ENCODE measurements at places on chromosomes 16 and 17. TPM values are rescaled to one million over a fixed set of nuclear protein-coding genes. Genes with fewer than 3 reads are reported as not detected.

Gene KIF2B
- total RNA-seq: not detected

DNA sequence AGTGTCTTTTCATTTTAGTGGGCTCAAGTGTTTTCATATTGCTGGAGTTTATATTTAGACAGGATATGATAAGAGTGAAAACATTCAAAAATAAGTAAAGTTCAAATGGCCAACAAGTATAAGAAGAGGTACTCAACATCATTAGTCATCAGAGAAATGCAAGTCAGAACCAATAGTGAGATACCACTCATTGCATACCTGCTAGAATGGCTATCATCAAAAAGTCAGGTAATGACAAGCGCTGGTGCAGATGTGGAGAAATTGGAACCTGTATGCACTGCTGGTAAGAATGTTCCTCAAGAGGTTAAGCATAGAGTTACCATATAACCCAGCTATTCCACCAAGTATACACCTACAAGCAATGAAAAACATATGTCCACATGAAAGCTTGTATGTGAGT, 87.8 kb downstream of the WNT3 start:
- DNase-seq: no peak

- no peak for DNase-seq
Measured at GRCh38 chr17:8922928-8923327, 42.6 kb downstream of the PIK3R5 start.

- no peak for DNase-seq
Measured at GRCh38 chr16:49456763-49457162, 83.2 kb downstream of the C16orf78 start.

DNA sequence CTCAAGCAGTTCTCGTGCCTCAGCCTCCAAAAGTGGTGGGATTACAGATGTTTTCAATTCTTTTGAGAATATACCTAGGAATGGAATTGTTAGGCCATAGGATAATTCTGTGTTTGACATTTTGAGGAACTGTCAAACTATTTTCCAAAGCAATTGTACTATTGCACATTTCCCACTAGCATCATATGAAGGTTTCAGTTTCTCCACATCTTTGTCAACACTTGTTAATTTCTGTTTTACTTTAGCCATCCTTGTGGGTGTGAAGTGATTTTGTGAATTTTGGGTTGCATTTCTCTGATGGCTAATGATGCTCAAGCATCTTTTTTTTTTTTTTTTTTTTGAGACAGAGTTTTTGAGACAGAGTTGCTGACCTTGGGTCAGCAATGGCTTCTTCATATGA, 6.2 kb downstream of the NT5M start:
- DNase-seq: no peak

Gene CACNA1H
- total RNA-seq: 5.0 TPM

GRCh38 chr17:28100251-28100650, 57.8 kb downstream of the NLK start:
- DNase-seq: no peak

Gene NKD1
- 0.15 TPM for total RNA-seq

Gene PRSS33
- not detected for total RNA-seq

Gene KRT12
- not detected for total RNA-seq

- peak; percentile 85 for DNase-seq
Measured at GRCh38 chr17:32495359-32496231, 8.8 kb downstream of the CDK5R1 start.

- no peak for DNase-seq
Measured at GRCh38 chr17:4479340-4479981, 19.2 kb upstream of the SPNS2 start.

Gene KRT27
- total RNA-seq: not detected

All from gastrocnemius medialis (tissue), 4 donors.